ENCODE measurements at places on chromosomes 2 and 18. TPM values are rescaled to one million over a fixed set of nuclear protein-coding genes. Genes with fewer than 3 reads are reported as not detected.

ACKR3 gene
- 2.1 TPM for total RNA-seq

GYPC gene
- 45.6 TPM for total RNA-seq

PSD4 gene
- 5.4 TPM for total RNA-seq

SKA1 gene
- total RNA-seq: 3.0 TPM

ANKRD53 gene
- total RNA-seq: 1.3 TPM

DNA sequence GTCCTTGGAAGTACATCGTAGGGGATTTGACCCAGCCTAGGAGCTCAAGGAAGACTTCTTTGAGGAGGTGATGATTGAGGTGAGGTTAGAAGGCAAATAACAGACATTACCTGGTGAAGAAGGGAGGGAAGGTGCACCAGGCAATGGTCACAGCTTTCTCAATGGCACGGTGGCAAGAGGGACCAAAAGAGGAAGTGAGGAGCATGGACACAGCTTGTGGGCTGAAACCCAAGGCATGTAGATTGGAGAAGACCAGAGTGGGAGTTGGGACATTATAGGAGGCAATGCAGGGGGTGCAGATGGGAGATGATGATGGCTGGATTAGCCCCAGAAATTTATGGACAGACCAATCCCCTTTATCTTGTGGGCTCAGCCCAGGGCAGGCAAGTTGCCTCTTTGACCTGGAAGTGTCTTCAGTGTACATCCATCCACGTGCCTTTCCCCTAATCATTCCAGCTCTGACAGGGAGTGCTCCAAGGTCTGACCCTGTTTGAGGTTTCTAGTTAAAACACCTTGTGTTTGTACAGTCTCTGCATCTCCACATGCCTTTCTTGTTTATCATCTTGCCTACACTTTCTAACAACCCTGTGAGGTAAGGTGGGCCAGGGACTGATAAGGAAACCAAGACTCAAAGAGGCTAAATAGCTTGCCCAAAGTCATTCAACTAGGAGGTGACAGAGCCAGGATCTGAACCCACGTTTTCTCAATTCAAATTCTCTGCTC is 59.1 kb downstream of the NRP2 start:
- DNase-seq: no peak
- H3K36me3 ChIP-seq: peaks cover 45% of the 10 kb centered on the region
- H3K27me3 ChIP-seq: no peaks in the 10 kb centered on the region
- no peak overlapping the region for H3K4me3 ChIP-seq

PLGLB2 gene
- total RNA-seq: 0.92 TPM
